ENCODE measurements at places on chromosomes 4 and X. TPM values are rescaled to one million over a fixed set of nuclear protein-coding genes. Genes with fewer than 3 reads are reported as not detected.

- H3K4me1 ChIP-seq: peaks cover 25% of the 10 kb centered on the region
- DNase-seq: peak; percentile 67
- H3K27me3 ChIP-seq: no peaks in the 10 kb centered on the region
- H3K36me3 ChIP-seq: peaks cover 6% of the 10 kb centered on the region
- peak overlapping the region; percentile 85 for H3K27ac ChIP-seq
- H3K4me3 ChIP-seq: peak overlapping the region; percentile 66
Measured at GRCh38 chrX:15151267-15152186, 118.4 kb downstream of the ASB9 start.

DNA sequence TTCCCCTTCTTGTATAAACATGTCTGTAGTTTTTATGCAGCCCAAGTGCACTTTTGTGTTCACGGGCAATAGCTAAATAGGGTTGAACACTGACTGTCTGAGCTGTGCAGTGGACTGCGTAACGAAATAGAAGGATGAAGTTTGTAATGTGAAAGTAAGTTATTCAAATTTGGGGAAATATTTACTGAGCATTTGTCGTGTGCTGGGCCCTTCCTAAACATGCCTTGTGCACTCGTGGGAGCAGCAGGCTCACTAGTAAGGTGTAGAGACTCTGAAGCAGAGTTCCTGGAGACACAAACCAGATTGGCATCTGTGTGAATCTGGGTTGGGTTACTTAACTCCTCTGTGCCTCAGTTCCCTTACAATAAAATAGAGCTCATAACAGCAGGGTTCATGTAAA lies 51.7 kb upstream of the C1QTNF7 start:
- H3K36me3 ChIP-seq: no peaks in the 10 kb centered on the region
- DNase-seq: no peak
- no peaks in the 10 kb centered on the region for H3K27me3 ChIP-seq
- H3K4me3 ChIP-seq: peak overlapping the region; percentile 7
- H3K4me1 ChIP-seq: peaks cover 31% of the 10 kb centered on the region
- no peak overlapping the region for H3K27ac ChIP-seq

NMU gene
- not detected for total RNA-seq

- no peak for DNase-seq
- peaks cover 32% of the 10 kb centered on the region for H3K36me3 ChIP-seq
- H3K27ac ChIP-seq: no peak overlapping the region
- H3K27me3 ChIP-seq: no peaks in the 10 kb centered on the region
- H3K4me3 ChIP-seq: no peak overlapping the region
- H3K4me1 ChIP-seq: no peaks in the 10 kb centered on the region
Measured at GRCh38 chr4:53463340-53463739, 85.9 kb downstream of the FIP1L1 start.

DNA sequence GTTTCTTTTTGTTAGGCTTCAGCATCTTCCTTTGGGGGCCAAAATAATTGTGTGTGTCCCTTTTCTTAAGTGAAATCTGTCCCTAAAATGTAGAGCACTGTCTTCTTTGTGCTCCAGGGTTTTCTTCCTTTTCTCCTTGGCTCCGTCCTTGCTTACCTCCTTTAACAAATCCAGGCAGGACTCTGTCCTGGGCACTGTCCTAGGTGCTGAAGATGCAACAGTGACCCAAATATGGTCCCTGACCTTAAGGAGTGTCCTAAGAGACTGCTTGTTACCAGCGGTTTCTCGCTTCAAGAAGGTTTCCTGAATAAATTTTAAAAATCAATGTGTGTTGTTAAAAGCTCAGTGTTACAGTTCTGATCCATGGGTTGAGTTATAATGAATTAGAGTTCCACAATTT lies 471.8 kb downstream of the KCNIP4 start:
- no peak for DNase-seq

Data from activated CD4-positive, alpha-beta T cell treated with anti-CD3 and anti-CD28 coated beads, Interleukin-2, amount 10 ng/mL, durations not matched to agents 24 days and 14 days (primary cell).